ENCODE measurements at places on chromosomes 4 and X.

GRCh38 chr4:2284934-2285612 is 23.2 kb upstream of the MXD4 start:
- DNase-seq, result no peak

GRCh38 chr4:87939978-87940690 is 35.4 kb upstream of the SPP1 start:
- DNase-seq, result no peak

DNA sequence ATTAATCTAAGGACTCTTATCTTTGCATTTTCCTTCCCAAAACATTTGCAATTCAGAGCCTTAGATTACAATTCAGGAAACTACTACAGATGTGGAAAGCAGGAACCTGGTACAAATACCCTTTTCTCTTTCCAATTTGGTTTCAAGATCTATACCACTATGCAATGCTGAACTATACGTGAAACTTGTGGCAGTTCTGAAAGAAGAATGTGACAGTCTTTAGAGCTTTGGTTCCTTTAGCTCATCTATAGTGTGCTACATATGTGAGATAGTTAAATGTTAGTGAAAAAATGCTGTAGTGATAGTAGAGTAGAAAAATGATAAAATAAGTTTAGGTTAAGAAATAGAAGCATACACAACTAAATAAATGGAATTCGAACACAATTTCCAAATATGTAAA is 50.0 kb downstream of the CXXC4 start:
- no peak for DNase-seq

DNA sequence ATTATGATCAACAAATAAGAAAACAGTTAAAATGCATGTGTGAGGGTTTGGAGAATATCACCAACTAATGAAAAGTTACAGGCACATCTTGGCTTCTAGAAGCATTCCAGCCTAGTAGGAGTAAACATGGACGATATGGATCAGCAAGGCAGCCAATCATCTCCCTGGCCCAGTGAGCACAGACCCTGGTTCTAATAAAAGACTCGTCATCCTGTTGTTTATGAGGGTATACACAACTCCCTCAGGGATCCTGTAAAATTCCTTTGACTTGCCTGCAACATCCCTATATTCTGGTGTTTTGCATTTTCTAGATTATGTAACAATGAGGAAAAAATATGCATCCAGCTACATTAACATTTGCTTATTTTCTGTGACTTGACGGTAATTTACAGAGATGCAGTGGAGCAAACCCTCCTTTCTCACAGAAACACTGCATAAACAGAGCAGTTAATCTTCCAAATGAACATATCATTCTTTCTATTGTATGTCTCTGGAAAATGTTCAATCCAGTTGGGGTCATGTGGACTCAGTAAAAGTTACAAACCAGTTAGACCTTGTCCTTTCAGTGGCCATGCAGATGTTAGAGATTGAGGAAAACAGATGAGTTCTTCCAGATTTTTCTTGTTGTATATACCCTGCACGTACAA is 88.9 kb upstream of the NDP start:
- no peak for DNase-seq

- DNase-seq, result no peak
These were observed 107.0 kb downstream of the NDST3 start for GRCh38 chr4:118141240-118141639.

DNA sequence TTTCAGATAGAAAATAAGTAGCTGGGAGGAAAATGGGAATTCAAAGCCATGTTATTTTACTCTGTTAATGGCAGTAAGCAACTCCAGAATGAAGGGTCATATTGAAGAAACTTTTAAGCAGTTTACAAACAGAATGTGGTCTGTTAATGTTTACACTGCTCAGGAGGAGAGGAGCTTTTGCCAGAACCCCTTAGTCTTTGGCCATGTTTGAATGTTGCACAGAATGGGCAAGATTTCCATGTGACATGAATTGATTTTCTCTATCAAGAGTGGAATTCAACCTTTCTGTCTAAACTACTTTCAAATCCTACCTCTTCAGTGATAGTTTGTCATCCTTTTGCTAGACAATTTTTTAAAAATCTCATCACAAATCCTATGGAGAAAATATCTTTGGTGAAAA is 115.8 kb upstream of the DGKK start:
- no peak for DNase-seq

- DNase-seq, result no peak
These were observed 279.3 kb upstream of the DIPK2B start for GRCh38 chrX:45479835-45480422.

- DNase-seq, result no peak
These were observed 22.9 kb downstream of the ADGRA3 start for GRCh38 chr4:22492987-22493386.

GRCh38 chr4:41424522-41424921 is 113.4 kb upstream of the LIMCH1 start:
- no peak for DNase-seq

DNA sequence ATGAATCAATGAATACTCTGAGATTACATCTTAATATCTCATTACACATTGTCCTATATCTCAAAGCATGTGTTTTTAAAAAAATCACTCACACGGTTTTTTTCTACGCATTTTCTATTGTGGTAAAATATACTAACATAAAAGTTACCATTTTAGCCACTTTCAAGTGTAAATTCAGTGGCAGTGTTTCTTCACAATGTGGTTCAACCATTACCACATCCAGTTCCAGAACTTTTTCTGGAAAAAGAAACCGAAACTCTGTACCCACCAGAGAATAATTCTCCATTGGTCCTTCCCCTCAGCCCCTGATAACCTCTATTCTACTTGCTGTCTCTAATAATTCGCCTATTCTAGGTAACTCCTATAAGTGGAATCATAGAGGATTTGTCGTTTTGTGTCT is 35.3 kb upstream of the ACSL1 start:
- no peak for DNase-seq

- no peak for DNase-seq
These were observed 545.7 kb upstream of the PABPC4L start for GRCh38 chr4:134747108-134747805.

DNA sequence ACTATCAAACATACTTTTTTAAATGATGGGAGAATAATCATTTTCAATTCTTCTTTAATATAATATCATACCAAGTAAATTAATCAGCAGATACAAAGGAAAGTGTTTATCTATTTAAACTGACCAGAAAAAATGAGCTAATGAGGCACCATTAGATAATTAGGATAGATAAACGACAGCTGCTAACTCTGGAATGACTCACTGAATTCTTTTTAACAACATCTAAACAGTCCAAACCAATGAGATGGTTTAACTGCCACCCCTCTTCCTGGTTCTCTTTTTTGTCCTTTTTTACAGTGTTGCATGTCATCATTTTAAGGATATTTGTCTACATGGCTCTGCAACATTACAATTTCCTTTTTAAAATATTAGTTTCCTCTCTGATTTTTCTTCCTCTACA is 41.6 kb downstream of the UNC5C start:
- no peak for DNase-seq

DNA sequence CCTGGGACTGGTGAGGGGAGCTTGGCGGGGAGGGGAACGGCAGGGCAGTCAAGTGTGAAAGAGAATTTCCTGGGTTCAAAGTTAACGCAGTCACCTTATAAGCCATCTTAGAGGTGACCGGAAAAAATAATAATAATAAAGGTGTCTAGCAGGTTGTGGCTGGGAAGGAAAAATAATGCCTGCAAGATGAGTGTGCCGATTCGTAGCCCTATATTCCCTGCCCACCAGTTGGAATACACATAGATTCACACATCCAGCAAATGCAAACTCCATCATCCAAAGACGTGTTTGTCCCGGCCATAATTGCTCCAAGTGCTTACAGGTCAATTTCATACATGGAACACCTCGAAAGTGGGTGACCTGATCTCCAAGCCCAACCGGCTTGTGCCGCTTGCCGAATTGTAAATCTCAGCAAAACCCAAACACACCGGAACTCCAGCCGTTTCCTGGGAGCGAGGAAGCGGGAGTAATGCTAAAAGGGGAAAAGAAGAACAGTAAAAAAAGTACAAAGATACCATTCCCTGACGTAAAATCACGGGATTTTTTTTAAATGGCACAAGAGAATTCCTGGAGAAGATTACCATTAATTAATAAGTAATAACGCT is 1.3 kb upstream of the FAT1 start:
- DNase-seq, result no peak

- no peak for DNase-seq
These were observed 65.2 kb downstream of the FAM13A start for GRCh38 chr4:88991746-88992145.

DNA sequence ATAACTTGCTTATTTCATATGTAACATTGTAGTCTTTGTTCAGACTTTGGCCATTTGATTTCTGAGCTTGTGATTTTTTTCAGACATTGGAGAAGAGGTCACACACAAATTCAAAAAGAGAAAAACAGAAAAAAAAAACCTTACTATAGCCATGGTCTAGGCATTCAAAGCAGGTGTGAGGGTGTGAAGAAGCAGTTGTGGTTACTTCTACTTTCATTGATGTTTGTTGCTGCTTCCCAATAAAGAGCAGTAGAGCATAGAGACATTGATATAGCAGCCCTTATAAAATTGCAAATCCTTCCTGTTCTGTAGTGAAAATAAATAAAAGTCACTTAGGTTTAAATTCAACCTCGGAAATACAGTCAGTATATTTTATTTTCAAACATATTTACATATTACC is 671.6 kb downstream of the GRXCR1 start:
- no peak for DNase-seq

GRCh38 chrX:65451663-65452062 is 82.9 kb downstream of the LAS1L start:
- no peak for DNase-seq

- no peak for DNase-seq
These were observed 582.3 kb downstream of the KCNIP4 start for GRCh38 chr4:21366312-21366711.

Measured in stimulated activated naive CD4-positive, alpha-beta T cell (primary cell).